H9 (cell line): ENCODE measurements at places on chromosomes 5 and 9.

DNA sequence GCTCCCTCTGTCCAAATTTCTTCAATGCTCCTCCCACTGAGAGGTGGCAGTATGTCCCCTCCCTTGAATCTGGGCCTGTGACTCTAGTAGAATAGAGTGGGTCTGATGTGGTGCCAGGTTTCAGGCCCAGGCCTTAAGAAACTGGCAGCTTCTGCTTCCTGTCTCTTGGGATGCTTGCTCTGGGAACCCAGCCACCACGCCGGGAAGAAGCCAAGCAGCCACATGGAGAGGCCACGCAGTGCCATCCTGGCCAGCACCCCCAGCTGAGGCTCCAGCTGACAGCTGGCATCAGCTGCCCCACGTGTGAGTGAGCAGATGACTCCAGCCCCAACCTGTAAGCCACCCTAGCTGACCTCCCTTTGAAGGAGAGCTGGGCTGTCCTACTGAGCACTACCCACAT, 7.3 kb upstream of the TSPAN17 start:
- DNase-seq = no peak
- H3K4me3 ChIP-seq = no peak overlapping the region
- H3K27ac ChIP-seq = no peak overlapping the region
- H3K4me1 ChIP-seq = no peaks in the 10 kb centered on the region; the same call in 1 of the 2 replicates
- no peaks in the 10 kb centered on the region for H3K27me3 ChIP-seq

GRCh38 chr5:180990086-180990881, 1.6 kb downstream of the BTNL3 start:
- H3K4me1 ChIP-seq = no peaks in the 10 kb centered on the region
- no peaks in the 10 kb centered on the region for H3K27me3 ChIP-seq
- no peak for DNase-seq
- H3K36me3 ChIP-seq = no peaks in the 10 kb centered on the region

DNA sequence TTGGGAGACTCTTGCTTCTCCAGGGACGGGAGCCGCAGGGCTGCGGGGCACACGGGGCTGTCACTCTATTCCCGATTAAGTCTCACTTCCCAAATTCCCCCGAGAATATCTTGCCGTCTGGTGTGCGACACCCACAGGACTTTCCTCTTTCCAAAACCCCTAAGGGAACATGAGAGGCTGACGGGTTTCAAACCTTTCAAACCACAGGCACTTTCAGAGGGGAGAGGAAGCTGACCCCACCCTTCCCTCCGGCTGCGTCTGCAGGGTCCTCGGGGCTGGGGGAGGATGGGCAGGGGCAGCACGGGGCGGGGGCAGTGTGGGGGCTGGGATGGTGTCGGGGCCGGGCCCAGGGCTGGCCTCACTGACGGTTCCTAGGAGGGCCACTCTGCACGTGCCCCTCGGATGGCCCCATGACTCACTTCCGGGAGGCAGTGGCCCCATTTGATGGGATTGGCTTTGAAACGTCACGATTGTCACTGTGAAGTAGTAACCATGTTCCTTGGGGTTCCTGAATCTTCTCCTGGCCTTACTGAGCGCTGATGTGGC, 38.2 kb downstream of the SLC9A3 start:
- no peaks in the 10 kb centered on the region; the same call in 1 of the 2 replicates for H3K27me3 ChIP-seq
- no peak for DNase-seq
- no peaks in the 10 kb centered on the region for H3K36me3 ChIP-seq
- no peak overlapping the region for H3K4me3 ChIP-seq

GRCh38 chr5:159208514-159209437, 577 bp downstream of the RNF145 start:
- no peak overlapping the region for H3K27ac ChIP-seq
- no peaks in the 10 kb centered on the region for H3K36me3 ChIP-seq
- H3K27me3 ChIP-seq = peaks cover 4% of the 10 kb centered on the region; the same call in 1 of the 2 replicates
- peak overlapping the region; percentile 94 for H3K4me3 ChIP-seq

GRCh38 chr5:36755342-36755741, 121.2 kb upstream of the NIPBL start:
- DNase-seq = no peak
- no peaks in the 10 kb centered on the region for H3K27me3 ChIP-seq
- H3K4me1 ChIP-seq = no peaks in the 10 kb centered on the region
- H3K4me3 ChIP-seq = no peak overlapping the region
- no peaks in the 10 kb centered on the region for H3K36me3 ChIP-seq

DNA sequence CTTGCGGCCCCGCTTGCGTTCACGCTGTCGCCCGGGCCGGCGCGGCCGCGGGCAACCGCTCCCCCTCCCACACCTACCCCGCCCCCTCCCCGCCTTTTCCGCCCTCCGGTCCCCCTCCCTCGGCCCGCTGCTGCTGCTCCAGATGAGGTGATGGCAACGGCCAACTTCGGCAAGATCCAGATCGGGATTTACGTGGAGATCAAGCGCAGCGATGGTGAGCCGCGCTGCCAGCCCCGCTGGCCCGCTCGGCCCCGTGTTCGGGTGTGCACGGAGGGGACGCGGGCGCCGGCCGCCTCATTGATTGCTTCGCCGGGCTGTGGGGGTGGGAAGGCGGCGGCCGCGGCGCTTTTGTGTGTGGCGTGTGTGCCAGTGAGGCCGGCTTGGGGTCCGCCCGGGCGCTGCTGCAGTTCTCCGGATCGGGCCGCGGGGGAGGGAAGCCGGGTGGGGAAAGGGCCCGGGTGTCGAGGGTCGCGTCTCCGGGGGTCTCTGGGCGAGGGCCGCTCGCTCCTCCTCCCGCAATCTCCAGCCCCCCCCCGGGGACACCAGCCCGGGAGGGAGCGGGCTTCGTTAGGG, 403 bp downstream of the KIF2A start:
- peak; percentile 75 for DNase-seq
- H3K27ac ChIP-seq = no peak overlapping the region
- H3K4me1 ChIP-seq = no peaks in the 10 kb centered on the region
- peak overlapping the region; percentile 98 for H3K4me3 ChIP-seq
- H3K36me3 ChIP-seq = peaks cover 16% of the 10 kb centered on the region

GRCh38 chr5:143695244-143695864, 116.6 kb upstream of the HMHB1 start:
- no peak for DNase-seq
- H3K36me3 ChIP-seq = no peaks in the 10 kb centered on the region
- no peaks in the 10 kb centered on the region for H3K27me3 ChIP-seq

GRCh38 chr9:128163523-128164306, 3.6 kb downstream of the BBLN start:
- H3K36me3 ChIP-seq = peaks cover 15% of the 10 kb centered on the region
- H3K27me3 ChIP-seq = no peaks in the 10 kb centered on the region
- H3K4me3 ChIP-seq = no peak overlapping the region
- no peak for DNase-seq
- H3K27ac ChIP-seq = no peak overlapping the region
- no peaks in the 10 kb centered on the region; the same call in 1 of the 2 replicates for H3K4me1 ChIP-seq

DNA sequence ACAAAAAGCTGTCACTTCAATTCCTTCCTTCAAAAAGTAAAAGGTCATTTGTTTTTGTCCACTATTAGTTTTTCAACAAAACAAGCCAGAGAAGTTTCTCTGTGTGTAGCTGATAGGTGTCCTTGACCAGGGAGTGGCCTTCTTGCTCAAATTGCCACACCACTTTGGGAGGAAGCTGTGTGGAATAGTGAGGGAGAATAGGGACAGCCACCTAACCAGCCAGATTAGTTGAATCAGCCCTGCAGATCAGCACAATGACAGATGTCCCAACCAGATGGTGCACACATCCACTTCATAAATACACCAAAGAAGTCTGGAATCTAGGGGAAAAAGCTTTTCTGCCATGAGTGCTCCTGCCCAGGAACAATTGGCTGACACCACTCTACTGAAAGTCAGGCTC, 37.2 kb downstream of the NREP start:
- H3K4me3 ChIP-seq = no peak overlapping the region
- H3K27ac ChIP-seq = no peak overlapping the region
- peaks cover 28% of the 10 kb centered on the region for H3K36me3 ChIP-seq
- H3K4me1 ChIP-seq = peaks cover 5% of the 10 kb centered on the region; the same call in 1 of the 2 replicates

- no peaks in the 10 kb centered on the region; the same call in 2 of the 3 replicates for H3K36me3 ChIP-seq
- H3K4me3 ChIP-seq = no peak overlapping the region; the same call in 2 of the 3 replicates
- no peak overlapping the region for H3K27ac ChIP-seq
- no peak for DNase-seq
- H3K4me1 ChIP-seq = no peaks in the 10 kb centered on the region
Observed at GRCh38 chr5:119022017-119022745, 33.8 kb upstream of the DTWD2 start.

DNA sequence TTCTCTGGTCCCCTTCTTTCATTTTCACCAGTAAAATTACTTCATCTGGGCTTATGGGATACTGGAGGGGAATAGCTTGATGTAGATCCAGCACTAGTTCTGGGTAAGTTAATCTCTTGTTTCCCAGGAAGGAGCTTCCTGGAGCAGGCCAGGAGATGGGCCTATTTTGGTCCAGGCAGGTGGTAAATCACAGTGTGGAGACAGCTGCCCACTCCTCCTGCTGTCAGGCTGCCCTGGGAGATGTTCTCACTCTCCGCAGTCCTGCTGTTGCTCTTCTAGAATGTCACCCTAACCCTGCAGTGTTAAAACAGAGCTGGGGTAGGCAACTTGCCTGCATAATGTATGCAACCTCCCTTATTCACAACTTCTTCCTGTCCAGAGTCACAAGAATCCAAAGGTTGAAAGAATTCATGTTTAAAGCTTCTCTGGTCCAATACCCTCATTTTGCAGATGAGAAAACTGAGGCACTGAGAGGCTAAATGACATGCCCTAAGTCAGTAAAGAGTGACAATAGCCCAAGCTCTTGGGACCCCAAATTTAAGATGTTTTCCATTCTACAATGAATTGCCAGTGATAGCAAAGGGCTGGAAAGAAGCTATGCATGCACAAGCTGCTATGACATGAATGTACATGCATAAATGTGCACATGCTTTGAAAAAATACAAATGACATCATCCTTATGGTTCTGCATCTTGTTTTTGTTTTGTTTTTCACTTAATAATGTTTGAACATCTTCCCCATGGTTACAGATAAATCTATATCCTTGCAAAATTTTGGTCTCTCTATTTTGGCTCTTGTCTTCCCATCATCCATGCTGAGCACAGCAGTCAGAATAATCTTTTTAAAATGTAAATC, 71.8 kb upstream of the ADRA1B start:
- no peaks in the 10 kb centered on the region for H3K4me1 ChIP-seq
- no peak for DNase-seq
- H3K27ac ChIP-seq = no peak overlapping the region
- H3K27me3 ChIP-seq = no peaks in the 10 kb centered on the region
- no peaks in the 10 kb centered on the region for H3K36me3 ChIP-seq
- H3K4me3 ChIP-seq = no peak overlapping the region

DNA sequence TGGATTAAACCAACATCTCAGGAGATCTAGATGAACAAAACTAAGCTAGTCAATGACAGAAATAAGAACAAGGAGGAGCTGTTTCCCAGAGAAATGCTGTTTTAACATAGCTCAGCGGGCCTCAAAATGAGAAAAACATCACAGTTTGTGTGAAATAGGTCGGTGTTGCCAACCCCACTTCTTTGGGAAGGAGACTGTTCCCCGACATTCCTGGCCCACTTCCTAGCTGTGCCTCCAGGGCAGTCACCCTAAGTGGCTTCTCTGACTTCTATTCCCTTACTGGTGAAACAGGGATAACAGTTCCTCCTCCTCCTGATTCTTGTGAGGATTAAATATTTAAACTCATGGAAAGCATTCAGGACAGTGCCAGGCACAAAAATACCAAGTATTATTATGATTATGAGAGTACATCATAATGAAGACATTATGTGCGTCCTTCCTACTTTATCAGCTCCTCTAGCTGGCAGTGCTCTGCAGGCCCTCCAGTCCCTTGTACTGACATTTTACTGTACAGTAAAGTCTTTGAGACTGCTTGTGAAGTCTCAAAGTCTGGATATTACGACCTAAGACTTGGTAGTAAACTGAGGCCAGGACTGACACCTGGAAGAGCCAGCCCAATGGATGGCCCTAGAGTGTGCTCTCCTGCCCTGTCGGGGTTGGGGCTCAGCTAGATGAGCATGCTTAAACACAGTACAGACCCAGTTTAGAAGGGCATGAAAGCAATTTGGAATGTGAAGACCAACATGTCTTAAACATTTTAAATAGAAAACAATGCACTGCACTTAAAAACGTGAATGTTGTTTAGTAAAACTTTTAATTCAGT, 7.3 kb downstream of the ISCA1 start:
- DNase-seq = no peak
- H3K27ac ChIP-seq = no peak overlapping the region
- H3K4me1 ChIP-seq = no peaks in the 10 kb centered on the region
- no peak overlapping the region for H3K4me3 ChIP-seq
- no peaks in the 10 kb centered on the region for H3K27me3 ChIP-seq

DNA sequence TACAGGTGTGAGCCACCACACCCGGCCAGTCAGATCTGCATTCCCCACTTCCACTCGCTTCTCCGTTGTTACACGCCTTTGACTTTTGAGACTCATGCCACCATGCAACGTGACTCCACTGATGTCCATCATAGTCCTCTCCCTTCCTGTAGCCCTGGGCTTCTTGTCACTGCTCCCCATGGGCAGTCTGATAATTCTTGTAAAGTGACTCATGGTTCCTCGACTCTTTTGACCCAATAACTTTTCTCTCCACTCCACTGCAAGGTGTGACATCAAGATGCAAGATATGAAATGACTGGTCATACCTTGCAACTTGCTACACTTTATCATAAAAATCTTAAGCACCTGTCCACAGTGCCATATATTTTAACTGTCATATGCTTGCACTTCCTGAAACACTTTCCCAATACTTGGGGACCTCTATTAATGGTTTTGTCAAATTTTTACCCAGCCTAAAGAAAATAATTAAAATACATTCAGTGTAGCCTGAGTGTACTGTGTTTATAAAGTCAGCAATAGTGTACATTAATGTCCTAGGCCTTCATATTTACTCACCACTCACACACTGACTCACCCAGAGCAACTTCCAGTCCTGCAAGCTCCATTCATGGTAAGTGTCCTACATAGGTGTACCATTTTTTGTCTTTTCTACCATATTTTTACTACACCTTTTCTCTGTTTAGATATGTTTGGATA, 18.6 kb upstream of the ANKRD18A start:
- no peaks in the 10 kb centered on the region for H3K27me3 ChIP-seq
- H3K4me1 ChIP-seq = no peaks in the 10 kb centered on the region; the same call in 1 of the 2 replicates
- no peak for DNase-seq
- H3K36me3 ChIP-seq = no peaks in the 10 kb centered on the region
